LoVo (cell line): ENCODE measurements at places on chromosomes 4 and X.
A peak's percentile ranks its signal among the peaks of the same experiment; 100 is the strongest.

DNA sequence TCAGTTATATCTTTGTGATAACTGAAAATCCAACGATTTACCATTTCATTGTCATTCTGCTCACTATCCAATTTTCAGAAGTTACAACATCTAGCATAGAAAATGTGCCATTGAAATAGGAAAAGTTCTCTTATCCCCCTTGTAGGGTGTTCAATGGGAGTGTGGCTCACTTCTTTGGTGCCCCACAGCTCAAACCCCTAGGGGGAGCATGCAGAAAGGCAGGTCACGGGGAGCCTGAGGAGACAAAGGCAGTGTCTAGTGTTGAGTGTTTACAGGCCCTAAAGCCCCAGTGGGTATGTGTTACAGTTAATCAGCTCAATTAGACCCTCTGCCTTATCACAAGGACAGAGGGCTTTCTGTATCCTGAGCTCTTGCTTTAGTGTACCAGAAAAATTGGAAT, 243.4 kb upstream of the GRID2 start:
- DNase-seq, result no peak

DNA sequence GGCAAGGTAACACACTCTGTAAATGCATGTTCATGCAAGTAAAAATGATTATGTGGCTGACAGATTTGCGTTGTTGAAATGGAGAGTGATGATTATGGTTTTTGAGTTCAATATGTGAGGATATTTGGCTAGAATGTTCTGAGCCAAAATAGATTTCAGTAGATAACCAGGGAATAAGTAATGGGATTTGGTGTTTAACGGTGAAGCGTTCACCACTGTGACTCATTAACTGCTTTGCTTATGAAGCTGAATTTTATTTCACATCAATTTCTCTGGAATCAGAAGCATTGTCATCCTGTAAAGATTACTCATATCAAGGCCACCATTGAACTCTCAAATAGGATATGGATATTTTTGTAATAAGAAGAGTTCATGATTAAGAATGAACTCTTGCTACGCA, 11.7 kb downstream of the AFP start:
- DNase-seq, result no peak

GRCh38 chr4:182255441-182256190, 12.4 kb downstream of the TENM3 start:
- no peak for DNase-seq

- DNase-seq, result no peak
Measured at GRCh38 chrX:47166126-47166525, 21.1 kb downstream of the RBM10 start.

GRCh38 chr4:42596918-42597317, 60.0 kb downstream of the ATP8A1 start:
- DNase-seq, result no peak

DNA sequence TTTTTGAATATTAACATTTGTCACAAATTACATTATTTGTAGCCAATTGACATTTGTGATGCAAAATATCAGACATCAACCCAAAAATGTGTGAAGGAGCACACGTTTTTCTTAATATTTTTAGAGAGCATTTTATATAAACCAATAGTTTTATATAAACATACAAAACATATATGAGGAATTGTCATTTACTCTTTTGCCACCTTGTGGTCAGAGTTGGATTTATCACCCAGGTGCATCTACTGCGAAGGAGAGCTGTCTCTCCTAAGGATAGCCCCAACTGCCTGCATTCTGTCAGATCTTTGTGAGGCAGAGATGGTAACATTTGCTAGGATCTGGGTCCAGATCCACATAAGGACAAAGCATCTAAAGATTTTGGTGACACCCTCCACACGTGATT, 2.5 kb upstream of the USP27X start:
- peak; percentile 19 for DNase-seq

DNA sequence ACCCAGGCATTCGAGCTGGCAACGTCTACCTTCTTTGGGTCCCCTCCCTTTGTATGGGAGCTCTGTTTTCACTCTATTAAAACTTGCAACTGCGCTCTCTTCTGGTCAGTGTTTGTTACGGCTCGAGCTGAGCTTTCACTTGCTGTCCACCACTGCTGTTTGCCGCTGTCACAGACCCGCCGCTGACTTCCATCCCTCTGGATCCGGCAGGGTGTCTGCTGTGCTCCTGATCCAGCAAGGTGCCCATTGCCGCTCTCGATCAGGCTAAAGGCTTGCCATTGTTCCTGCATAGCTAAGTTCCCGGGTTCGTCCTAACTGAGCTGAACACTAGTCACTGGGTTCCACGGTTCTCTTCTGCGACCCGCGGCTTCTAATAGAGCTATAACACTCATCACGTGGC, 183.5 kb upstream of the GALNTL6 start:
- DNase-seq, result no peak

DNA sequence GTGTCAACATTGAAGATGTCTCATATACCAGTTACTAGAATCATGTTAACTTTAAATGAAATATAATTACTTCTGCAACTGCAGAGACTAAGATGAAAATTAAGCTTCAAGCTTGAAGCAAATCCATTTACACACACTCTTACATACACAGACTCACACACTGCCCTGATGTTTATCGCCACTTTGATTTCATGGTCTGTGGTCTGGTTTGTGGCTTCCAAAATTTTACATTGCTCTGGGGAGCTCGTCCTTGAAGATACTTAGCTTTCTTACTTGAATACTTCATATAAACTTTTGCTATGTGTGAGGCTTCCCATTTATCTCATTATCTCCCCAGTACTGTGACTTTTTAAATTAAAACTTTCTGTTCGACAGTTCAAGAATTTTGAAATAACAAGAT, 35.8 kb downstream of the ARHGEF38 start:
- no peak for DNase-seq

DNA sequence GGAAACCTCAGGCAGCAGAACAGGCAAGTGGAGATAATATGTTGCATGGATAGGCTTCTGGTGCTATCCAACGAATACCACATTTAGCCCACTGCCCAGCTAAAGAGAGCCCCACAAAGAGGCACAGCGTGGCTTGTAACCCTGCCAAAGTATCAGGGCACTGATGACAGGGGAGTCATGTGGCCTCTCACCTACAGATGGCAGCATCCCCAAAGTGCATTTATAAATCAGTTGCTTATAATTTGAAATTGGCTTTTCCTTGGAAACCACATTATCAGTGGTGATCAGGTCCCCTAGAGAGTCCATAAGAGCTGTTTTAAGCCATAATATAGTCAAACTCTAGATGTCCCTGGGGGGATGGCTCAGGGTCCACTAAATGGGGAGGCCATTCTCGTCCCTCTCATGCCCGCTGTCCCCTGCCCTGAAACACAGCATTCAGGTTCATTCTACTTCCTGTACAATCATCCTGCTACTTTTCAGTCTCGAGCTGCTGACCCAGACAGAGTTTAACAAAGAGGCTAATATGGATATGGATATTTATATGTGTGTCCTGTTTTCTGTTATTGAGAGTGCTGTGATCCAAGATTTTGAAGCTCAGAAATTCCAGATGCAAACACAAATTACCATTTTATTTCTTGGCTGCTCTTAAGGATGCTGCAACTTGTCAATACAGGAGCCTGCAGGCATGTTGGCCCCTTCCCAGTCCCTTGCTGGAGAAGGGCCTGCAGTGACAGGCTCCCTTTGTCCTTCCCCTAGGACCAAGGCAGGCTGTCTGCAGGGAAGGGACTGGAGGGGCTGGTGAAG, 28.5 kb downstream of the SRPX start:
- peak; percentile 1 for DNase-seq

- no peak for DNase-seq
Measured at GRCh38 chr4:151218343-151218742, 58.6 kb upstream of the PRSS48 start.

DNA sequence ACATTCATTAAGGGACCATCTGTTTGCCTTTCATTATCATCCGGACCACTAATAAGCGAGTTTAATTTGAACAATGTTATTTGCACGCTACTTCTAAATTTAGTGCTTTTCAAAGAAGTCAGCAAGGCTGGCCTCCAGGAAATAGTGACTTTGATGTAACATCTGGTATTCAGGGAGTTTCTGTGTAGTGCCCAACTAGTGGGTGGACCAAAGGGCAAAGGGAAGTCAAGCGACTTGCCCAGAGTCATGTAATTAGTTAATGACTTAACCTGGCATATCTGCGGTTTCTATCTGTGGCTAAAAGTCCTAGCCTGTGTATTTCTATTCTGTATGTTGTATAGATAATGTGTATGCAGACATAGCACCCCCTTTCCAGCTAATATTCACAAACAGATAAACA, 56.3 kb upstream of the LCORL start:
- DNase-seq, result no peak

GRCh38 chr4:99102634-99103033, 14.0 kb upstream of the ADH5 start:
- DNase-seq, result no peak

- DNase-seq, result no peak
Measured at GRCh38 chr4:130403221-130403620, 1307.3 kb downstream of the C4orf33 start.

DNA sequence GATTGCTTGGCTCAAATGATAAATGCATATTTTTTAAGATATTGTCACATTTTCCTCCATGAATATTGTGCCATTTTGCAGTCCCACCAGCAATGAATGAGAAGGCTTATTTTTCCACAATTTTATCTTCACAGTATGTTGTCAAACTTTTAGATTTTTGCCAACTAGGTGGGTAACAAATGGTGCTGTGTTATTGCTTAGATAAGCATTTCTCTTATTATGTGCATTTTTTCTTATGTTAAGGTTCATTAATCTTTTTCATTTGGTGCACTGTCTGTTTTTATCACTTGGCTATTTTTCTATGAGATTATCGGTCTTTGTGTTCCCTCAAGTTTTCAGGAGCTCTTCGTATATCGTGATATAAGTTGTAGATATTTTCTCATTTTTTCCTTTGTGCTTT, 13.4 kb upstream of the AFM start:
- no peak for DNase-seq

DNA sequence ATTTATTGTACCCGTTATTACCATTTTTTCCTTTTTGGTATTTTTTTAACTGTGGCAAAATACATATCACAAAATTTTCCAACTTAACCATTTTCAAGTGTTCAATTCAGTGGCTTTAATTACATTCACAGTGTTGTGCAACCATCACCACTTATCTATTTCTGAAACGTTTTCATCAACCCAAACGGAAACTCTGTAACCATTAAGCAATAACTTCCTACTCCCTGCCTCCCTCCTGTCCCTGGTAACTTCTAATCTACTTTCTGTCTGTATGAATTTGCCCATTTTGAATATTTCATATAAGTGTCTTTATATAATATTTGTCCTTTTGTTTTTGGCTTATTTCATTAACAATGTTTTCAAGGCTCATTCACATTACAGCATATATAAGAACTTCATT, 57.4 kb upstream of the MSN start:
- DNase-seq, result no peak

DNA sequence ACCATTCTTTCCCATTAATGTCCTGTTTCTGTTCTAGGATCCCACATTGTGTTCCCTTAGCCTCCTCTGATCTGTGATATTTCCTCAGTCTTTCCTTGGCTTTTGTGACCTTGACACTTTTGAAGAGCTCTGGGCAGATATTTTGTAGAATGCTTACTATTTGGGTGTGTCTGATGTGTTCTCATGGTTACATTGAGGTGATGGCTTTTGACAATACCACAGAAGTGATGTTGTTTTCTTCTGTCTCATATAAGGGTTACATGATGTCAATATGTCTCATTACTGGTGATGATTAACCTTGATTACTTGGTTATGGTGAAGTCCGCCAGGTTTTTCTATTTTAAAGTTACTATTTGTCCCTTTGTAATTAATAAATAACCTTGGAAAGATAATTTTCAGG, 183.7 kb downstream of the SOWAHB start:
- DNase-seq, result no peak

- no peak for DNase-seq
Measured at GRCh38 chr4:147629783-147630730, 12.9 kb downstream of the TMEM184C start.

DNA sequence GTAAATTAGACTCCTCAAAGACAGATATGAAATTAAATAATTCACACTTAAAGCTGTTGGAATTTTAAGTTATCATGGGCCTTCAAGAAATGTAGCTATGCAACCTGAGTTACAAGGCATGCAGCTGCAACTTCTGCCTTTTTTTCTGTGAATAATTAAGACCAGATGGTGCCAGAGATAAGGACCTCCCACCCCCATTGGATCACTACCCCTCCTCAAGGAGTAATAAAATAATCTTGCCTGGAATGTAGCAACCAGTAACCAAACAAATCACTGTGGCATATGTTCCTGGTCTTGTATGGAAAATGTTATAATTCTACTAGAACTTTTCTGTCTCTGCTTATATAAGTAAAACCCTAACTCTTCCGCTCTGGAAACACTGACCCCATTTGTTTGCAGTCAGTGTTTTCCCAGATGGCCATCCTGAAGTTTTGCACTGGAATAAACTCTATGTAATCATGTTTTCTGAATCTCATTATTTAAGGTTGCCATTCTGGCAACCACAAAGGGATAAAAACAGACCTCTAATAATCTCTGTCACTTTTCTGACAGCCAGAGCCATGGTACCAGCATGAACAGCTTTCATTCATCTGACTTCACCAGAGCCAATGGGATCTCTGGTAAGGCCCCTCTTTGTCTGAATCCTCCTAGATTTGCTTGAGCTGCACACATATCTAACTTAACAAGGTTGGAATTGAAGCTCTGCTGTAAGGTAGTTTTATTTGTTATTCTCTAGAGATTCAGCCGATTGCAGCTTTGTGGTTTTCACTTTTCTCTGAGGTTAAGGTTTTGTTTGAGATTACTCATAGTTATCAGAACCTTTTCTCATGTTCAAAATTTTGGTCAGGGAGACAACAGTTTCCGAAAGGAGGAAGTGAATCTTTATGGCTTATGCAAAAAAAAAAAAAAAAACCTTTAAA, 274.6 kb downstream of the NAF1 start:
- DNase-seq, result no peak

DNA sequence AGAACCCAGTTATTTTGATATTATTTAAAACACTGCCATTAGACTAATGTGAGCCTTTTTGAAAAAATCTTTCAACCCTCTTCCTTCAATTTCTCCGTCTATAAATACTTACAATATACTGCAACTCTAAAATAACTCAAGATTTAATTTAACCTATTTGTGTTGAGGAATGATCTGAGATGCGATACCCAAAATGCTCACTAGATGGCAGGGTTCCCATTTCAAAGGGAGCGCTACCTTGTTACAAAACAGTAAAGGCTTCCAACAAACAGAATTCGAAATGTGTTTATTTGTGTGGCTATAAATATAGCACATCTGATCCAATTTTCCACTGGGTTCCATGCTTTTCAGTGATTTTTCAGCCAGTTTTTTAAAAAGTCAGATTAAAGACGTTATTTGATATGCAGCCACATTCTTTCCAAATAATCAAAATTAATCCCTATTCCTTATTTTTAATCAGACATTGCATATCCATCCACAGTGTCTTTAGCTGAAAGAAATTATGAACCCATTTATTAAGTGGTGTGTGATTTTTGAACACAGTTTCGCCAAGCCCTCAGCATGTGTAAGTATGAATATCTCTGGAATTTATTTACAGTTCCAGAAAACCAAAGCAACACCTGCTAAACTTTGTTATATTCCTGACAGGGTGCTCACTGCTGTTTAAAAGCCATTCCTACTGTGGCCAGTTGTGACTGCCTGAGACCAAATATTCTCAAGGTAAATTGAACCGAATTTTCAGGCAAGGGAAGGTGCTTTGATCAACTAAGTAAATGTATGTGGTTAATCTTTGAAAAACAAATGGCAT, 668.0 kb upstream of the LCORL start:
- peak; percentile 54 for DNase-seq

- DNase-seq, result no peak
Measured at GRCh38 chrX:50111742-50112141, 89.1 kb downstream of the AKAP4 start.

GRCh38 chrX:33721927-33722326, 410.2 kb downstream of the FAM47A start:
- no peak for DNase-seq
